ENCODE measurements at places on chromosomes 7 and 10.

DNA sequence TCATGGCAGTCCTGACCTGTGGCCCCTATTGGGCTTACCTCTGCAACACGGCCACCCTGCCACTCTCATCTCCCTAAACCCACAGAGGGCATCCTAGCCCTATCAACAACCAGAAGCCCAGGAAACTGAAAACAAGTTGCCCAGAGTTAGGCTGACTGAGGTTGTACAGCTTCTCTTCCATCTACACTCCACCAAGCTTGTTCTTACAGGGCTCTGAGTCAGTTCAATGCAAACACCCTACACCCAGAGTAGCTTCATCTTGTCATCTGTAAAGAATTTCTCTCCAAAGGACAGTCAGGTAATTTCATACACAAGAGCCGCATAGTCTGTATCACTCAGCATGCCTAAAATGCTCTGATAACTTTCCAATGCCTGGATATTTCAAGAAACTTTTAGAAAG is 175.4 kb downstream of the ARID5B start:
- H3K36me3 ChIP-seq: no peaks in the 10 kb centered on the region
- no peak overlapping the region for H3K27ac ChIP-seq
- no peaks in the 10 kb centered on the region for H3K4me1 ChIP-seq
- DNase-seq: peak; percentile 25
- H3K27me3 ChIP-seq: no peaks in the 10 kb centered on the region

DNA sequence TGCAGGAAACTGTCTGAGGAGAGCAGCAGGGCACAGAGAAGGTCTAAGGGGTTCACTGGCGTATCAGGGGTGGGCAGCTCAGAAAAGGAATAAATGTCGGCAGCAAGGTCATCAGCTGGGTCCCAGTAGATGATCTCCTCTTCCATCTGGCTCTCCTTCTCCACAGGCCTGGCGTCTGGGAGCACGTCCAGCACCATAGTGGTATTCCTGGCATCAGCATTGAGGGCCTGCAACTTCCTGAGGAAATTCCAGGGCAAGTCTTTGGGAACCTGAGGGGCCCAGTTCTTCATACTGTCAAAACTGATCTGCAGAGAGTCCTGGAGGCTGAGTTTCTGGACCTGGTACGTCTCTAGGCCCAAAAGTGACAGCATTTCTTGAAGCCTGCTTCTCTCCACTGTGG is 9.6 kb upstream of the MRPS24 start:
- no peak overlapping the region for H3K27ac ChIP-seq
- H3K36me3 ChIP-seq: peaks cover 1% of the 10 kb centered on the region
- no peaks in the 10 kb centered on the region for H3K4me1 ChIP-seq
- no peaks in the 10 kb centered on the region for H3K27me3 ChIP-seq
- no peak overlapping the region for H3K4me3 ChIP-seq
- no peak for DNase-seq

GRCh38 chr7:107613948-107614347 is 33.9 kb downstream of the BCAP29 start:
- H3K4me1 ChIP-seq: no peaks in the 10 kb centered on the region
- no peak overlapping the region for H3K27ac ChIP-seq
- no peaks in the 10 kb centered on the region for H3K36me3 ChIP-seq
- H3K27me3 ChIP-seq: no peaks in the 10 kb centered on the region

- peak; percentile 68 for DNase-seq
- no peaks in the 10 kb centered on the region for H3K27me3 ChIP-seq
- H3K4me1 ChIP-seq: no peaks in the 10 kb centered on the region
- H3K36me3 ChIP-seq: no peaks in the 10 kb centered on the region
Measured at GRCh38 chr10:86139066-86139657, 227.4 kb downstream of the GRID1 start.

DNA sequence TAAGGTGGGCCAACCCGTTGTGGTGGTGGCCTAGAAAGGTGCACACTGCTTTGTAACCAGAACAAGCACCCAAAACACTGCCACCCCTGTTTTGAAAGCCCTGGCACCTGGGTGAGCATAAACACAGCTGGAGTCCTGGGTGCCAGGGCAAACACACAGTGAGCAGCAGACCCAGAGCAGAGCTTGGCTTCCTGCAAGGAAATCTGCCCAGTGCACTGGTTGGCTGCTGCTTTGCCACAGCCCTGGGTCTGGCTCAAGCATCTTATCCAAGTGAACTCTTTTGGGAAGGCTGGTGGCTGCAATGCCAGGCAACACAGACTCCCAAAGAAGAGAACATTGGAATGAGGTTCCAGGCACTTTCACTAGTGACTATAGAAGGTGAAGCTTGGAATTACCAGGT is 145.5 kb upstream of the PDE1C start:
- no peaks in the 10 kb centered on the region for H3K4me1 ChIP-seq
- H3K4me3 ChIP-seq: no peak overlapping the region
- no peak for DNase-seq
- H3K36me3 ChIP-seq: no peaks in the 10 kb centered on the region

DNA sequence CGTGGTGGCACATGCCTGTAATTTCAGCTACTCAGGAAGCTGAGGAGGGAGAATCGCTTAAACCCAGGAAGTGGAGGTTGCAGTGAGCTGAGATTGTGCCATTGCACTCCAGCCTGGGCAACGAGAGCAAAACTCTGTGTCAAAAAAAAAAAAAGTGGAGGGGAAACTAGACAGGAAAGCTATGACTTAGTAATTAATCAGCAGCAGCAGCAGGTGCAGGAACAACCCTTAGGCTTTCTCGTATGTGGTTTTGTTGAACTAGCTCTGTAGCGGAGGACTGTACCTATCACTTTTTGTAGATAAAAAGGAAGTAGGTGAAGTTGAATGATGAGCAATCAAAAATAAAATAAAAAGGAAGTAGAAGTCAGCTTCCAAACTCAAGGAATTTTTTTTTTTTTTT is 76.9 kb upstream of the KMT2C start:
- H3K27me3 ChIP-seq: no peaks in the 10 kb centered on the region
- DNase-seq: no peak
- H3K4me3 ChIP-seq: no peak overlapping the region
- H3K4me1 ChIP-seq: no peaks in the 10 kb centered on the region
- no peaks in the 10 kb centered on the region for H3K36me3 ChIP-seq

DNA sequence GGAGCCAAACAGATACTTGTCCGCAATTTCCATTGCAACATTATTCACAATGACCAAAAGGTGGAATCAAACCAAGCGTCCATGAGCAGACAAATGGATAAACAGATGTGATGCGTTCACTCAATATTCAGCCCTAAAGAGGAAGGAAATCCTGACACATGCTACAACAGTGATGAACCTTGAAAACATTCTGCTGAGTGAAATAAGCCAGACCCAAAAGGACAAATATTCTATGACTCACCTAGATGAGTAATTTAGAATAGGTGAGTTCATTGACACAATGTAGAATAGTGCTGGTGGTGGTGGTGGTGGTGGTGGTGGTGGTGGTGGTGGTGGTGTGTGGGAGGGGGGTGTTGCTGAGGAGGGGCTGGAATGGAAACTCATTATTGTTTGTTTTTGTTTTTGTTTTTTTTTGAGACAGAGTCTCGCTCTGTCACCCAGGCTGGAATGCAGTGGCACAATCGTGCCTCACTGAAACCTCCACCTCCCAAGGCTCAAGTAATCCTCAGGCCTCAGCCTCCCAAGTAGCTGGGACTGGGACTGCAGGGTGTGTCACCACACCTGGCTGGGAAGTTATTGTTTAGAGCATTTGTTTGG is 28.6 kb downstream of the SMKR1 start:
- H3K27ac ChIP-seq: no peak overlapping the region
- no peaks in the 10 kb centered on the region for H3K36me3 ChIP-seq

GRCh38 chr7:2031451-2031845 is 201.3 kb downstream of the MAD1L1 start:
- H3K27me3 ChIP-seq: no peaks in the 10 kb centered on the region
- no peak overlapping the region for H3K27ac ChIP-seq
- H3K4me1 ChIP-seq: peaks cover 2% of the 10 kb centered on the region
- H3K4me3 ChIP-seq: no peak overlapping the region

DNA sequence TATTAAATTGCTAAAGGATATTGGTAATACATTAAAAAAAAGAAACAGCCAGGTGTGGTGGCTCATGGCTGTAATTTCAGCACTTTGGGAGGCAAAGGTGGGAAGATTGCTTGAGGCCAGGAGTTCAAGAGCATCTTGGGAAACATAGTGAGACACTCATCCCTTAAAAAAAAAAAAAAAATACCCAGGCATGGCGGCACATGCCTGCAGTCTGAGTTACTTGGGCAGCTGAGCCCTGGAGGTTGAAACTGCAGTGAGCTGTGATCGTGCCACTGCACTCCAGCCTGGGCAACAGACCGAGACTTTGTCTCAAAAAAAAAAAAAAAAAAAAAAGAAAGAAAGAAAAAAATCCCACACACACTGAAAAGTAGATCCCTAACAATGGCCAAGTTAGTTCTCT is 59.7 kb downstream of the MACC1 start:
- H3K36me3 ChIP-seq: no peaks in the 10 kb centered on the region
- H3K27ac ChIP-seq: no peak overlapping the region
- no peak overlapping the region for H3K4me3 ChIP-seq
- DNase-seq: no peak
- no peaks in the 10 kb centered on the region for H3K27me3 ChIP-seq
- no peaks in the 10 kb centered on the region for H3K4me1 ChIP-seq

DNA sequence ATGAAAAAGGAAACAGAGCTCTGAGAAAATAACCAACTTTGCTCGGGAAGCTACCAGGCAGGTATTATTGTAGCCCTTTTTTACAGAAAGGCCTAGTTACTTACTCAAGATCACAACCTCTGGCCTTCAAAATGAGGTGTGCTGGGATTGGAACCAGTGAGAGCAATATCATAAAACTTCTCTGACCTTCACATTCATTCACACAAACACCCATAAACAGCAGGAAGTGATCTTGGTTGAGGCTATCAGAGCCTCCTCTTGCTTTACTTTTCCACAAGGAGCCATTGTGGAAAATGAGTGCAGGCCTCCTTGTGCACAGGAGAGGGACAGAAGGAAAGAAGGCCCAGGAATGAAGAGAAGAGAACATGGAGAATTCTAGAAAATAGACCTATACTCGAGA is 204.5 kb upstream of the NPVF start:
- peak; percentile 22 for DNase-seq
- no peaks in the 10 kb centered on the region for H3K4me1 ChIP-seq
- H3K27ac ChIP-seq: peak overlapping the region; percentile 27
- H3K36me3 ChIP-seq: no peaks in the 10 kb centered on the region
- H3K4me3 ChIP-seq: no peak overlapping the region

DNA sequence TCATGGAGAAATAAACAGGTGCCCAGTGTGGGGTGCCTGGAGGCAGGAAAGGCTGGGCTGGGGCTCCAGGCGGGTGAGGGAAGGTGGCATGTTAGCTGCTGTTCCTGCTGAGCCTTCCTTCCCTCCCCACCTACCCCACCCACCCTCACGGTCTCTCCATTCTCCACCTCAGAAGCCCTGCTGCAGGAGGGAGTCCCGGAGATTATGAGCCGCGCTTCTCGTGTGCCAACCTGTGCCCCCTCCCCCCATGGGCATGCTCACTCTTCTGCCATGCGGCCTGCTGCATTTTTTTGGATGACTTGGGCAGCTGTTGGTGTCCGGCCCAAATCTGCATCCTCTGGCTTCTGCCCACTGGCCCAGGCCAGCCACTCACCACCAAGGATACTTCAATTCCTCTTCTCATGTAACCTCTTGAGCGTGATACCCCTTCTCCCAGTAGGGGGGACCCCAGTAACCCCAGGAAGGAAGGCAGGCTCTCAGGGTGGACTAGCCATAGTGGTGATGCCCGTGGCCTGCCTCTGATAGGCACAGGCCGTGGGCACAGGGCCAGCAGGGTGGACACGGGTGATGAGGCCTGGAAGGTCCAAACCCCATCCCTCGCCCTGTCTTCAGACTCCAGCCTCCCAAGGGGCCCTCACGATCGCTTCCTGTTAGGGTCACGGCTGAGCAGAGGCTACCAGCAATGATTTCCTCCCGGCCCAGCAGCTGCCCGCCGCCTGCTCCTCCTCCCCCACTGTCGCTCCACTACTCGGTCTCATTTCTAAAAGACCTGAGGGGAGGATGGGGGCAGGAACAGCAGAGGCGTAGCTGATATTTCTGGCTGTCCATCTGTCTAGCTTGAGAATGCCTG is 27.8 kb downstream of the UNC5B start:
- H3K4me1 ChIP-seq: peaks cover 30% of the 10 kb centered on the region
- H3K36me3 ChIP-seq: no peaks in the 10 kb centered on the region
- H3K27me3 ChIP-seq: no peaks in the 10 kb centered on the region
- H3K27ac ChIP-seq: no peak overlapping the region

- H3K27ac ChIP-seq: no peak overlapping the region
- H3K36me3 ChIP-seq: no peaks in the 10 kb centered on the region
- no peaks in the 10 kb centered on the region for H3K4me1 ChIP-seq
- H3K4me3 ChIP-seq: no peak overlapping the region
- no peak for DNase-seq
Measured at GRCh38 chr7:28872226-28872625, 85.9 kb downstream of the TRIL start.

Measured in mesendoderm (in vitro differentiated cells).